G401 (cell line): ENCODE measurements at places on chromosomes 16 and 17. TPM values are rescaled to one million over a fixed set of nuclear protein-coding genes. Genes with fewer than 3 reads are reported as not detected.

DNA sequence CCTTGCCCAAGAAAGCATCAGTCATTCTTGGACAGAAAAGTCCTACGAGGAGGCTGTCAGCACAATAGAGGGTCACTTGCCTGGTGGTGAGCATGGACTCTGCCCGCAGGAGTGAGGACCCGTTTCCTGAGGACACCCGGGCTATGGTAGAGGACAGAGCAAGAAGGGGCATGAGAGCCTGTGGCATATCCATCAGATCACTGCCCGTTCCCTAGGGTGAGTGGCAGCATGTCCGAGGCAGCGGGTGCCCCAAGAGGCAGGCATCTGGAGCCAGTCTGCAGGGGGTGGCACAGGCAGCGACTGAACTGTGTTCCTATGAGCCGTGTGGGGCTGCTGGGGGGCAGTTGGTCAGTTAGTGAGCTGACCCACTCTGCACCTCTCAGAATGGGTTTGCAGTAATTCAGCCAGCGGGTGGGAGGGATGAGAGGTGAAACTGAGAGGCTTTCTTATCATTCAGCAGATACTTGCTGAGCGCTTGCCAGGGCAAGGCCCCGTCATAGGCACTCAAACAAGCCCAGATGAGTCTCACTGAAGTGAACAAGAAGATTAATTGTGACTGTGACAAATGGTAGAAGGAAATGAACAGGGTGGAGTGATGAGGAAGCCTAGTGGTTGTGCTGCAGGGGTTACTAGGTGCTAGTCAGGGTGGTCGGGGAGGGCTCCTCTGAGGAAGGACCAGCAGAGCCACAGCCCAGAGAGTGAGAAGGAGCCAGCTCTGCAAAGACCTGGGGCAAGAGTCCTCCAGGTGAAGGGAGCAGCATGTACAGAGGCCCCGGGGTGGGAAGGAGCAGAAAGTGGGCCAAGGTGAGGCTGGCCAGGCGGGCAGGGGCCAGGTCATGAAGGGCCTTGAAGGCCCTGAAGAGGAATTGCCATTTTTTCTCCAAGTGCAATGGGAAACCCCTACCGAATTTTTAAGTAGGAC is 87.9 kb downstream of the CLEC16A start:
- no peak for DNase-seq

GRCh38 chr17:35586569-35587073 is 501 bp upstream of the AP2B1 start:
- DNase-seq: no peak

GRCh38 chr16:86578061-86578599 is at the start of gene FOXL1:
Gene FOXL1 (plus strand): TSS chr16:86578549. CDS start chr16:86578724, 175 bp downstream.
- no peak for DNase-seq

- DNase-seq: no peak
Measured at GRCh38 chr17:78805301-78805700, 23.2 kb upstream of the CYTH1 start.

DNA sequence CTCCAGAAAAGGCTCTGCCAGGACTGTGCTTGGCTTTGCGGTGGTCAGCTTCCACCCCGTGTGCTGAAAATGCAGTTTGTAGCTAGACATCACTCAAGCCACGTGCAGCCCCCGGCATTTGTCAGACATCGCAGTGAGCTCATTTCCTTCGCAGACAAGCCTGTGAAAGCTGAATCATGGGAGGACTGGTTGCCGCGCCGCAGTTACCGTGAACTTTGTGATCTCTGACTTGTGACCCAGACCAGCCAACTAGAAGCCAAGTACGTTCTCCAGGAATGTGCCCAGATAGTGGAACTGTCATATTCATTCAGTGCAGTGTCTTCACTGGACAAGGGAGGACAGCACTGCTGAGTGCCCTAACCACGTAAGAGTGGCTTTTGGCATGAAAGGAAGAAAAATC is 58.1 kb downstream of the NDE1 start:
- DNase-seq: no peak

- no peak for DNase-seq
Measured at GRCh38 chr17:29483503-29483902, 83.3 kb downstream of the ABHD15 start.

- peak; percentile 74 for DNase-seq
Measured at GRCh38 chr16:79598348-79599181, 2.0 kb downstream of the MAF start.

- no peak for DNase-seq
Measured at GRCh38 chr16:28981517-28981916, 3.3 kb upstream of the LAT start.

- DNase-seq: no peak
Measured at GRCh38 chr17:80689129-80689619, 144.5 kb downstream of the RPTOR start.

- no peak for DNase-seq
Measured at GRCh38 chr17:80353718-80354275, 61.2 kb upstream of the ENDOV start.

DNA sequence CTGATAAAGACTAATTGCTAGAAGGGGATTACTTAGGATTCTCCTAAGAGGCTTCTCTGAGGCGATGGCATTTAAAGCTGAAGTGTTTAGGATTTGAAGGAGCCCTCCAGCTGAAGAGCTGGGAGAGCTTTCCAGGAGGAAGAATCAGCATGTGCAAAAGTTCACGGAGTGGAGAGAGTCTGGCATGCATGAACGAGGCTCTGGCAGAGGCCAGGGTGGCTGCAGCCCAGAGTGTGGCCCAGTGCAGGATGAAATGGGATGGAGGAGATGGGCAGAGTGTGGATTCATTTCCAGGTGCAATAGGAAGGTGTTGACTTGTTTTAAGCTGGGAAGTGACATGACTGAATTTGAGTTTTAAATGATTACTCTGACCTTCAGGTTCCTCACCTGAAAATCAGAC is 249.0 kb upstream of the CCL2 start:
- DNase-seq: no peak

- DNase-seq: no peak
Measured at GRCh38 chr17:66620528-66620927, 214.4 kb upstream of the CACNG5 start.

DNA sequence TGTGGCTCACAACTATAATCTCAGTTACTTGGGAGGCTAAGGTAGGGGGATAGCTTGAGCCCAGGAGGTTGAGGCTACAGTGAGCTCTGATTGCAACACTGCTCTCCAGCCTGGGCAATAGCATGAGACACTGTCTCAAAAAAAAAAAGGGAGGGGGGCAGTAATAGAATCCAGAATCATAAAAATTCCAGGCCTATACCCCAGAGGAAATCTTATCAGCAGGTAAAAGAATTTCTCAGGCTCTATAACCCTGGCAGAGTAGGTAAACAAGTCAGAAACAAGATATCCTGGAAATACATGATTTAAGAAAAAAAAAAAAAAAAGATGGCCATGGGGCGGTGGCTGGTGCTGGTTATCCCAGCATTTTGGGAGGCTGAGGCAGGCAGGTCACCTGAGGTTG is 12.9 kb downstream of the SPAG9 start:
- DNase-seq: no peak

DNA sequence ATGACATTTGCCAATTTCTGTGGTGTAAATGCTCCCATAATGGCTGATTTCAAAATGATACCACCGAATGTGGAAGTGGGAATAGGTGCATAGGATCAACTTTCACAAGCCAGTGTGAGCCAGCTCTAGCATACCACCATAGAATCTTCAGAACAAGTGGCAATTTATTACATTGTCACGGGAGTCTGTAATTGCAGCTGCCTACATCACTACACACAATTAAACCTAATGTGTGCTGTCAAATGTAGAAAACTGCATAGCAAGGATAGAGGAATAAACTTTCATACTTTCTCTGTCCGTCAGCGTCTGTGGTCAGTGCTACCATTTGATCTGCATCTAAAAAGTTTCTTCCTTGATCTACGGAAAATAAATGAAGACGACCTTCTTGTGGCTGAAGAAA is 417.8 kb upstream of the TOM1L1 start:
- no peak for DNase-seq

- no peak for DNase-seq
Measured at GRCh38 chr16:17304491-17305119, 166.2 kb downstream of the XYLT1 start.

DNA sequence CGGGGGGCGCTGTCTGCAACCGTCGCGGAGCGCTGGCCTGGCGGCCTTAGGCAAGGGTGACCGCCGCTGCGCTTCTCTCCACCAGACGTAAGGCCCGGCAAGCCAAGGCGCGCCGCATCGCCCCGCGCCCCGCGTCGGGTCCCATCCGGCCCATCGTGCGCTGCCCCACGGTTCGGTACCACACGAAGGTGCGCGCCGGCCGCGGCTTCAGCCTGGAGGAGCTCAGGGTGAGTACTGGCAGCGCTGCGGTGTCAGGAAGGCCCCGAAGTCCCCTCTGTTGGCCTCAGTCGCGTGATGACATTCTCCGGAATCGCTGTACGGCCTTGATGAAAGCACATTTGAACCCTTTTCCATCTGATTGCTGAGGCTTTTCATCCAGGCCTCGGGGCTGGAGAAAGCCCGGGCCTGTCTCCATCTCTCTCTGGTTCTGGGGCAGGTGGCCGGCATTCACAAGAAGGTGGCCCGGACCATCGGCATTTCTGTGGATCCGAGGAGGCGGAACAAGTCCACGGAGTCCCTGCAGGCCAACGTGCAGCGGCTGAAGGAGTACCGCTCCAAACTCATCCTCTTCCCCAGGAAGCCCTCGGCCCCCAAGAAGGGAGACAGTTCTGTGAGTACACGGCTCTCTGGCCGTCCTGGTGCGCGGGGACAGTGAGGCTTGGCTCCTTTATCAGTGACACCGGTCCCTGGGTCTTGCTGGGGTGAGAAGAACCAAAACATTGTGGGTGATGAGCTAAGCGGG is 831 bp downstream of the RPL13 start:
- DNase-seq: no peak

DNA sequence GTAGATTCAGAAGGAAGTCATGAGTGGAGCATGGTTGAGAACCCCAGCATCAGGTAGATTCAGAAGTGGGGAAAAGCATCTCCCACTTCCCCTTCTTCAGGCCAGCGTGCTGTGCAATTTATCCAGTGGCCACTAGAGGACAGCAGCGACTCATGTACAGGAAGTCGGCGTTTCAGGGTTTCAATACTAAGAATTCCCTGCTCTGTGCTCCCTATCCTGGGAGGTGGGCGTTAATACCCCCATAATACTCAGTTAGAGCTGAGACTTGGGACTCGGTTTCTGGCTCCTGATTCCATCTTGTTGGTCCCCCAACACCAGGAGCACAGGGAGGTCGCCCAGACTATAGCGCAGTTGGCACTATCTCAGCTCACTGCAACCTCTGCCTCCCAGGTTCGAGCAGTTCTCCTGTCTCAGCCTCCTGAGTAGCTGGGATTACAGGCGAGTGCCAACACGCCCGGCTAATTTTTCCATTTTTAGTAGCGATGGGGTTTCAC is 75.3 kb upstream of the AMZ2 start:
- DNase-seq: peak; percentile 82

- no peak for DNase-seq
Measured at GRCh38 chr16:8760021-8760420, 37.4 kb downstream of the TMEM186 start.

DNA sequence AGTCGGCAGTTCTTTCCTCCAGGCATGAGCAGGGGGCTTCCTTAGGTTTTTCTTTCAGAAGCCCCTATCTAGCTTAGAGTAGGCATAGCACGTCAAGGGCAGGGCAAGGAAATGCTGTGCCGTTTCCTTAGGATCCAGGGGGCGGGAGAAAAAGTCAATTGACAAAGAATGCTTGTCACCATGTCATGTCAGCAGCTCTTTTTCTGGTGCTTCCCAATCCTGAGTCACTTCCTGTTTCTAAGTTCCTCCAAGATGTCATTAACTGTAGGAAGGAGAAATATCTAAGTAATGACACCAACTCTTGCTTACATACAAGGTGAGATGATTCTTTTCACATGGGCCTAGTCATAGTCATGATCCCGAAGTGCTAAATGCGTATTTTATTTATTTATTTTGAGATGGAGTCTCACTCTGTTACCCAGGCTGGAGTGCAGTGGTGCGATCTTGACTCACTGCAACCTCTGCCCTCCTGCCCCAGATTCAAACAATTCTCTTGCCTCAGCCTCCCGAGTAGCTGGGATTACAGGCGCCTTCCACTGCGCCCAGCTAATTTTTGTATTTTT is 35.2 kb downstream of the GJC1 start:
- peak; percentile 43 for DNase-seq

EDC4 gene
- 40.0 and 80.9 TPM in 2 replicates for total RNA-seq

TMEM132E gene
- not detected in 2 replicates for total RNA-seq

AIPL1 gene
- not detected in 2 replicates for total RNA-seq

SOST gene
- total RNA-seq: 59.3 and 74.0 TPM in 2 replicates

CTRB2 gene
- total RNA-seq: not detected in 2 replicates

HS3ST3A1 gene
- 0.18 TPM in 1 of 2 replicates, not detected in the other for total RNA-seq

ZACN gene
- not detected in 2 replicates for total RNA-seq

MPV17L gene
- total RNA-seq: 5.2 and 6.7 TPM in 2 replicates

CD79B gene
- total RNA-seq: 1.3 TPM in 1 of 2 replicates, not detected in the other

LMF1 gene
- 25.9 and 34.1 TPM in 2 replicates for total RNA-seq
